ENCODE measurements at places on chromosomes 6 and 20.

GRCh38 chr6:149834513-149835481 lies 29.4 kb downstream of the LRP11 start:
- DNase-seq = peak; percentile 61

- peak; percentile 42 for DNase-seq
Measured at GRCh38 chr6:134720353-134721059, 229.4 kb downstream of the ALDH8A1 start.

DNA sequence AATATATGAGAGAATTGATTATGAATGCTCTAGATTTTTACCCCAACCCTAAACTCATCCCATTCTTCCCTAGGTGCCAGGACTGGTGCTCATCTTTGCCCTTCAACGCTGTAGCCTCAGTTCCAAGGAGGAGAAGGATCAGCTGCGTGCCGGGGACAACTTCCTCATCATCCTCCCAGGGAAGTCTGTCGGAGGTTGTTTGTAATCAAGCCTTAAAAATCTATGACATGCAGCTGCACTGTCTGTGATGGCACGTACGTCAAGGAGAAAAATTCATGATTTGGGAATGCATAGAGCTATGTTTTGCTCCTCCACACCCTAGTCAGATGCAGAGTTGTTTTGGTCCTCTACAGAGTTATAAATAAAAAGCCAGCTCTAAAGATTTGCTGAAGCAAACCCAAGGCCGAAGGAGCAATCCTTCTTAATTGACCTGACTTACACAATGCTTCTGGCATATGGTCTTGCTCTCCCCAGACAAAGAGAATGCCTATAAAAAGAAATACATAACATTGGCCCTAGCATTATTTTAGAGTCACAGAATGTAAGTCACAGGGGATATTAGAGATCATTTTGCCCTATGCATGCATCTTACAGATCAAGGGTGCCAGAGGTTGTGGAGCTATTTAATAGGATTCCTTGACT lies 244.2 kb downstream of the HIVEP2 start:
- no peak for DNase-seq

DNA sequence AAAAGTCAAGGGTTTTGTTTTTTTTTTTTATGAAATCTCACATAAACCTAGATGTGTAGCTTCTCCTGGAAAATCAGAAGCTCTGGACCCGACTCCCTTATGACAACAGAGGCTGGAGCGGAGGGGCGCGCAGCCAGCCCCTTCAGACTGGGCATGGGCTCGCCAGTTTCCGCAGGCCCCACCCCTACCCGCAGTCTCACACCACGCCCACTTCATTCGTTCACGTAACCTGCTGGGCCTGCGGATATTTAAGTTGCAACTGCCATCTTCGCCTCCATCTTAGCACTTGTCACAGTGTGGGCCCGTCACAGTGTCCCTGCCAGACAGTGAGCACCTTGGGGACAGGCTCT lies 111.7 kb upstream of the PTPN1 start:
- DNase-seq = no peak

DNA sequence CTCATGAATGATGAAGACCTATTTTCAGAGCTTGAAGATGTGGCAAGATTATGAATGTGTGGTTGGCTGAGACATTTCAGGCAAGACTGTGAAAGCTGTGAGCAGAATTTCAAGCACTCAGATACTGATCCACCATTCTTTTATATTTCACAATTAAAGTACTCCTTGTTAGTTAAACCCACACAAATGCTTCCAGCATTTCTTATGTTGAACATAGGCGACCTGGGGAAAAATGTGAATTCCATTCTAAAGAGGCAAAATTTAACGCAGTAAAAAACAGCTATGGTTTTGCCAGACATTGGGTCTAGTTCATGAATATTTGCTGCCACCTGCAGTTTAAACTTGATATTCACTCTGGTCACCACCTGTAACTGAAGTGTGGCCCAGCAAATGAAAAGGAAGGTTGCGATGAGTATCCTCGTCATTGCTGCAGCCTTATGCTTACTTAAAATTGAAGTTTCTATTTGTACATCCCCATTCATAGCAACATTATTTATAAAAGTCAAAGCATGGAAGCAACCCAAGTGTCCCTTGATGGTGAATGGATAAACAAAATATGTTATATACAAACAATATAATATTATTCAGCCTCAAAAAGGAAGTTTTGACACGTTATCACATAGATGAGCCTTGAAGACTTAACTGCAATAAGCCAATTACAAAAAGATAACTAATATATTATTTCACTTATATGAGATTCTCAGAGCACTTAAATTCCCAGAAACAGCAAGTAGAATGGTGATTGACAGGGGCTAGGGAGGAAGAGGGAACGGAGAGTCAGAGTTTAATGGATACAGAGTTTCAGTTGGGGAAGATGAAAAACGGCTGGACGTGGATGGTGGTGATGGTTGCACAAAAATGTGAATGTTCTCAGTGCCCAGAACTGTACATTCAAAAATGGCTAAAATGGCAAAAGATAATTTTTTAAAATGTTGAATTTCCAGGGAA lies 32.4 kb upstream of the FAM184A start:
- DNase-seq = peak; percentile 33

- no peak for DNase-seq
Measured at GRCh38 chr20:796921-797320, 28.6 kb upstream of the SLC52A3 start.

- no peak for DNase-seq
Measured at GRCh38 chr6:6595952-6596351, 7.4 kb downstream of the LY86 start.

DNA sequence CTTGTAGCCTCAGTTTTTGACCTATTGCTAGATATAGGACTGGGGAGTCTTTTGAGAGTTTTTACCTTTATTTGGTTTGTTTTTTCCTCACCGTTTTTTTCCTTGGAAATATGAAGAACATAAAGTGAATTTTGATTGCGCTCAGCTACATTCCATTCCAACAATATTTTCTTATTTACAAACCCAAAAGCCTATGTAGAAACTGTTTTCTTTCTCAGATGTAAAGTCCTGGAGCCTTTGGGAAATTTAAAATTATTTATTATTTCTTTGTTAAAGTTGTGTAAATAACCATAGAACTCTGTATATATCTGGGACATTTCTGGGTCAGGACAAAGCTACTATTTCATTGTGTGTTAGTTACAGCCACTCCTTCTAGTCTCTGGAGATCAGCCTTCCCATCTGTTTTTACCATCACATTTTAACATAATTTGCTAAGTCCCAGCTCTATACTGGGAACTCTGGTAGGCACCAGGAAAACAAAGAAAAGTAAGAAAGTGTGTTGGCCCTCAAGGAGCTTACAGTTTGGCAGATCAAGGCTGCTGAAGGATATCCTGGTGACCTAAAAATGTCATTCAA lies 68.8 kb downstream of the JAG1 start:
- DNase-seq = no peak

- DNase-seq = peak; percentile 1
Measured at GRCh38 chr20:59817406-59817805, 116.0 kb downstream of the SYCP2 start.

GRCh38 chr6:6969761-6970223 lies 138.0 kb upstream of the RREB1 start:
- no peak for DNase-seq

DNA sequence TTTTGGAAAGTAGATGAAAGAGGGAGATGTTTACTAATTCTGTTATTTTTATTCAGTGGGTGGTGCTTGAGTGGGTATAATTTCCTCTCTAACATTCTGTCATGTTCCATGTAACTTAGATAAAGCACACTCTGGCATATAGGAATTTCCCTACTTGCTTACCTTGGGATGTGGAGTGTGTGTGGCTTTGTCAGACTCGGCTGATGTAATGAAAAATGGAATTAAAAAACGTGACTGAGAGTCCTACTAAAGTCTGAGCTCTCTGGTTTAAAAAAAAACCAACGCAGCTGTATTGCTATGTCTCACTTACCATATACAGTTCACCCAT lies 98.3 kb downstream of the JARID2 start:
- DNase-seq = no peak

- DNase-seq = no peak
Measured at GRCh38 chr6:81820980-81821379, 68.5 kb upstream of the TENT5A start.

DNA sequence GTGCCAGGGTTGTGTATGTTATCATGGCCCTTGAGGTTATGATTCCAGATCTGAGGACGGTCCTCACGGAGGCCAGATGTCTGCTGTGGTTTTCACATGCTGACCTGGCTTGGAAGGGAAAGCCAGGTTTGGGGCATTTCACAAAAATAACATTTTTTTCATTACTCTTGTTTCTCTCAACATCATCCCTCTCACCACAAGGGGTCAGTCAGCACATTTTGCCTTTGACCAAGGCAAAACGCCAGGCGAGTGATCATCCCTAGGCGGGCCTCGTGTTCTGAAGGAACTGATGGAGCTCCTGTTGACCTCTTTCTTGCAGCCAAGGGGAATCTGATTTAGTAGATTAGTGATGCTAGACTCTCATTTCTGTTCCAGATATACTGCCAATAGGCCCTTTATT lies 133.5 kb downstream of the TBC1D7 start:
- peak; percentile 16 for DNase-seq

DNA sequence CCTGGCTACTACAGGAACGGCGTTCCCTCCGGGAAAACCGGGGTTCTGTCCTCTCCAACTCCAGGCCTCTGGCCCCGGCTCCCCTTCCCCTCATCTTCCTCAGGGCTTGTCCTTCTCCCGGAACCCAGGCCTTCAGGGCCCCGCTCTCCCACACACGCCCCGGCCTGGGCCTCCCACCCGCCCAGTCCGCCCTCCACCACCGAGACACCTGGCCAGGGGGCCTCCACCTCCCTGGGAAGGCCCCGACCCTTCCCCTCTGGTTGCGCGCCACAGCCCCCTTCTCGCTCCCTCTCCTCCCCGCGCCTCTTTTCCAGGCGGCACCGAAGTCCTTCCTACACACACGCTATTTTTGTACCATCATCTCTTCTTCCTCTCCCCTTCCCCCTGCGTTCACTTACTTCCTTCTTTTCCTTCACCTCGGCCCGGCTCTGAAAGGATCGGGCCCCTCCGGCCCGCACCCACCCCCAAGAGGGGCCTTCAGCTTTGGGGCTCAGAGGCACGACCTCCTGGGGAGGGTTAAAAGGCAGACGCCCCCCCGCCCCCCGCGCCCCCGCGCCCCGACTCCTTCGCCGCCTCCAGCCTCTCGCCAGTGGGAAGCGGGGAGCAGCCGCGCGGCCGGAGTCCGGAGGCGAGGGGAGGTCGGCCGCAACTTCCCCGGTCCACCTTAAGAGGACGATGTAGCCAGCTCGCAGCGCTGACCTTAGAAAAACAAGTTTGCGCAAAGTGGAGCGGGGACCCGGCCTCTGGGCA lies 1.3 kb upstream of the SIRPA start:
- peak; percentile 68 for DNase-seq

- no peak for DNase-seq
Measured at GRCh38 chr6:85920782-85921181, 278.1 kb upstream of the SYNCRIP start.

GRCh38 chr6:163754866-163755265 lies 340.3 kb downstream of the QKI start:
- no peak for DNase-seq

GRCh38 chr6:157525292-157525889 lies 144.4 kb downstream of the ZDHHC14 start:
- no peak for DNase-seq

- DNase-seq = no peak
Measured at GRCh38 chr6:80348263-80348662, 241.8 kb downstream of the BCKDHB start.

GRCh38 chr20:18279242-18279641 lies 9.1 kb upstream of the ZNF133 start:
- no peak for DNase-seq

DNA sequence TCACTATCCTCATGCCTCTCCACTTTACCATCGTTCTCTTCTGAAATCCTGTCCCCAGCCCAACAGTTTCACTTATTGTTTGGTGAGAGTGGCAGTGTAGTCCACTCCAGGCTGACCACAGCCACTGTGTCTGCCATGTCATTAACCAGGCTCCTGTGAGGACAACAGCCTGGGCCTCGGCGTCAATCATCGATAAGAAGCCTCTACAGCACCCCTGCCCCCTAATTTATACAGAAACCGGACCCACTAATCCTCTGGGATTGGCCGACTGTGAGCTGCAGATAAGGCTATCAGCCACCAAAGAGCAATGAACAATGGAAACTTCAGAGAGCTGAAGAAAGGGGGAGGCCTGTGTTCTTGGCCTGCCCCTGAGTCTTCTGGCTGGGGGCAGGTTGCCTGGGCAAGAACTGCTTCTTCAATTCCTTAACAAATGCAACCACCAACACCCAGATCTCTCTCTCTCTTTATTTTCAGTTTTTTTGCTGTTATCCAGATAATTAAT lies 3.4 kb downstream of the EGFL8 start:
- DNase-seq = no peak

- no peak for DNase-seq
Measured at GRCh38 chr6:24273096-24273870, 84.6 kb downstream of the DCDC2 start.

- no peak for DNase-seq
Measured at GRCh38 chr6:129704708-129705107, 5.3 kb downstream of the ARHGAP18 start.

DNA sequence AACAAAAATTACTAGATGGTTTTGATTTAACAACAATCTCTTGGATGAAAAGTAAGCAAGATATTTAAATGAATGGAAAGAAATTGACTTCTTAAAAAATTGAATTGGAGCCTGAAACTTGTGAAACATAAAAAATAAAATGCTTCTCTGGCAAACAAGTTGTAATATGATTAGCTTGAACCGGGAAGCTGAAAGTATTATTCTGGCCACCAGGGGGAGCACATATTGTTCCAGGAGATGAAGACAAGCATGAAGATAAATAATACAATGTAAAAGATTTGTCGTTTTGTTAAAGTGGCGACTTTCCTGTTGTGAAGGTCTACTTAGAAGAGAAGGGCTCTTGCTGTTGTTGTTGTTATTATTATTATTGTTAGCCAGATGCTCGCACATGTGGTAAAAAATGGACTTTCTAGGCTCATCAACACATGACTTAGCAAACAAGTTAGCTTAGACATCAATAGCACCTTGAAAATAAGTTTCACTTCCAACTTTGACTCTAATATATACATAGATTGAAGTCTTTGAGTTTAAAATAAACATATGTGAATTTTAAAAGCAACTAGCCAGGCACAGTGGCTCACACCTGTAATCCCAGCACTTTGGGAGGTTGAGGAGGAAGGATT lies 14.2 kb downstream of the PAX1 start:
- DNase-seq = peak; percentile 46

- DNase-seq = no peak
Measured at GRCh38 chr6:4388675-4389074, 253.3 kb upstream of the ECI2 start.

GRCh38 chr6:145076115-145076841 lies 659.0 kb downstream of the EPM2A start:
- DNase-seq = no peak

Measured in uterus (tissue), 4 donors.